ENCODE measurements at places on chromosomes 2 and 18.
A peak's percentile ranks its signal among the peaks of the same experiment; 100 is the strongest.

GRCh38 chr2:10448576-10449485, 704 bp upstream of the ODC1 start:
- DNase-seq, result peak; percentile 95

DNA sequence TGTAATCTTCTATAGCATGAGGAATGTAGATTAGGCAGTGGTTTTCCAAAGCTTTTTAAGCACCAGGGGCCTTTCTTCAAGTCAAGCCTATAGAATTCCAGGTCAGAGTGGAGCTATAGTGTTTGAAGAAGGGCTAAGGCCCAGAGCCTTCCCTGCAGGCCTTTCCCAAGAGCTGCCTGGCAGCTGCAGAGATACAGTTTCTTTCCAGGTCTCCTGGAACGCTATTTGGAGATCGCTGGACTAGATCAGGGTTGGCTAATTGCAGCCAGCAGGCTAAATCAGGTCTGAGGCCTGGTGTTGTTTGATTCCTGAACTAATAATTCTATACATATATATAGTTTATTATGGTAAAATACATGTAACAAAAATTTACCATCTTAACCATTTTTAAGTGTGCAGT, 319.0 kb upstream of the SPRED2 start:
- no peak for DNase-seq

- no peak for DNase-seq
Measured at GRCh38 chr2:203804764-203805485, 62.6 kb upstream of the CTLA4 start.

DNA sequence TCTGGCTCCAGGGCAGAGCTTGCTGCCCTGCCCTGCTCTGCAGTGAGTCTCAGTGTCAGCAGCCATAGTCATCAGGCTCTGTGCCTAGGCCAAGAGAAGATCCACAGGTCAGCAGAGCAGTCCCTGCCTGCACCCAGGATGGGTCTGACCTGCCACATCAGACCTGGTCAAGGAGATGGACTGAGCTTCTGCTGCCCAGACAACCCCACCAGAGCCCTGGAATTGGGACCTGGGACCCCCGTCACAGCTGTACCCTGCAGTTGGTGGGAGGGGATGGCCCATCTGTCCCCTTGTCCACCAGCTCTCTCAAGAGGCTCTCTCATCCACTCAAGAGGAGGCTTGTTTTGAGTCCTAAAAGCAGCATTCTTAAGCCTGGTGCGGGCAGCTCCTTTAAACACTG, 142.6 kb downstream of the TFCP2L1 start:
- no peak for DNase-seq

DNA sequence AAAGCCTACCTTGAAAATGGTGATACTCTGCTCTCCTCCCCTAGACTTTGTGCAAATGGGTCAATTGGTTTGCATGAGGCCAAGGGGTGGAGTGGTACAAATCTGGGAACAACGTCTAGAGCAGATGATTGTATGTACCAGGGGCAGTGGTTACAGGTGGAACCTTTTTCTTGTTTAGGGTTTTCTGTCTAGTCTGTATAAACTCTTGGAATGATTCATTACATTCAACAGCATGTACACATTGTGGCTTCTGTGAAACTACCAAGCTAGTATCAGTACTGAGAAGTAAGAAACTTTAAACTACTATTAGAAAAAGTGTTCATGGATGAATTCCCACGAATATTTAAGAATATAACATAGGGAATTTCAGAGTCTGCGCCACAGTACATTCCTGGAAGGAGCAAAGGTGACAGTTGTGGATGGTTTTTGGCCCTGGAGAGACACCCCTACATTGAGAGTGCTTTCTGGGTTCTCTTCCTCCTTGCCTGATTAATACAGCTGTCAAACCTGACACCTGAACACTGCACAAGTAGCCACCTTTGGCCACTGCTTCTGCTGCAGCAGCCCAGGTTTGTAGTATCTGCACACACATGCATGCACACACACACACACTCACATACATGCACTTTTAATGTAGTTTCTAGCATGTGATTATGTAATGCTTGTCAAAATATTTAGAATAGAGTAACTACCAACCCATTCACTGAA, 30.0 kb downstream of the CFAP221 start:
- DNase-seq, result no peak

DNA sequence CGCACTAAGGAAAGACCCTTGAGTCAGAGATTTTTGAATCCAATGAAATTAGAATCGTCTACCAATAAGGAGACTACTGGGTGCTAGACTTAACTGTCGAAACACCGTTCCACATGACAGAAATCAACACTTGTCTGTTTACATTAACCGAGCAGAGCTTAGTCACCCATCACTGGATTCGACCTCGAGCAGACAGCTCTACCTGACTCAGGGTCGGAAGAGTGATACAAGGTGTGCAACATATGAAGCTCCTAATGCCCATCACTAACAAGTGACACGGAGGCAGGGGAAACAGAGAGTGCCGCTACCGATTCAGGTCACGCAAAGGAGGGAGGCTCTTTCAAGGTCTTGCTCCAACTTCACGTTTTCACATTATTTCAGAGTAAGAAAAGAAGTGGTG, 54.2 kb upstream of the FZD5 start:
- DNase-seq, result no peak

DNA sequence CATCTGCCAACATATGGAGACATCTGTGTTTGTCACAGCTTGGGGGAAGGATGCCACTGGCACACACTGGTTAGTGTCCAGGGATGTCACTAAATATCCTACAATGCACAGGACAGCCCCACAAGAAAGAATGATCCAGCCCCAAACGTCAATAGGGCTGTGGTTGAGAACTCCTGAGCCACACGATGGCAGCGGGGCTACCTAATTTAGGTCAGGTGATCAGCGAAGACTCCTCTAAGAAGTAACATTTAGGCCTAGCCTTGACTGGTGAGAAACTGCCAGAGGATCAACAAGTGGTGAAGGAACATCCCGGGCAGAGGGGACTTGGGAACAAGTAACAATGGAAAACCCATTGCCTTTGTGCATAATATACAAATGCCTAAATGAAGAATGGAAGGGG, 5.0 kb upstream of the TGIF1 start:
- DNase-seq, result no peak

DNA sequence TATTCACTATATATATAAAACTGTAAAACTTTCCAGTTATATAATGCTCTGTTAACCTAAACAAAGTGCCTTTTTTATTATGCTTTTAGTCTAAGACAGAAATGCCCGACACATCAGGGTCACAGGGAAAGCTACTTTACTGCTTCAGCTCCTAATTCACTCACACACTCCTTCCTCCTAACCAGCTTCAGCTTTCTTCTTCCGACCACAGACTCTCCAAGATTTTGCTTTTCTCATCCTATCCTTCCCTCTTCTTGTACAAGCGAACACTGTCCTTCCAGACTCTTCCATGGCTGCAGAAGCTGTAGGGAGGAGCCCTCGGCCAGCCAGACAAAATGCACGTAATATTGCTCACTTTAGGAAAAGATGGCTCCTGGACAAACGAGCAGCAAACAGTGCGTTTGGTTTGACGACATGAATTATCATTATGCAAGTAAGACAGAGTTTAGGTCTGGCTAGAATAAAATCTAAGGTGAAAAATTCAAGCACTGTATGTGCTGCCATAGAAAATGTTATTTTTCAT, 47.5 kb upstream of the HNRNPA3 start:
- DNase-seq, result no peak

GRCh38 chr2:11598228-11598731, 64.4 kb downstream of the GREB1 start:
- no peak for DNase-seq

GRCh38 chr18:69757733-69758132, 189.9 kb downstream of the CD226 start:
- no peak for DNase-seq

DNA sequence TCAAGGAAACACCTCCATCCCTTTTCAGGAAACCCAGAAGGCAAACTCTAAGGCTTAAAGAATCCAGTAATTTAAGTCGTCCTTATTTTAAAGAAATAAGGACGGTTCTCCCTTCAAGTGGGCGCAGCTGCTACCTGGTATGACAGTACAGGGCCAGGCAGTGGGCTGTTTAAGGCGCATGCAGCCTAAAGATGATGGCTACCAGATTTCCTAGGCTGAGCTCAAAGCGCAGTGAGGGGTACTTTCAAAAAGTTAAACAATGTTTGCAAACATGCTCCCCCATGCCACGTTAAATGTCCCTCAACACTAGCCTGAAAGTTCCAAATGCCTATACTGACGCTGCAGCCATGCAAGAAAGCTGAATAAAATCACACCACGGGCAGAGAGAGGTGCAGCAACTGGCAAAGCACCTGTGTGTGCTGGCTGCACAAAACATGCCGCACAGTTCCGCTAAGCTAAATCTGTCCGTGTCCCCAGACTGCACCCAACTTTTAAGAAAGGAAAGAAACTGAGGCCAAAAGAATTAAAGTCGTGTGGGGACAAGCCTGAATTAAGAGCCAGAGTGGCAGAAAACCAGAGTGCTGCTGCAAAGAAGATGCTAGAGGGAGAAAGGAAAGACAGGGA, 583 bp downstream of the HIBCH start:
- peak; percentile 22 for DNase-seq

GRCh38 chr2:98505311-98505808, 60.7 kb downstream of the INPP4A start:
- DNase-seq, result peak; percentile 46

- DNase-seq, result no peak
Measured at GRCh38 chr18:62925031-62925688, 209.8 kb downstream of the PHLPP1 start.

- no peak for DNase-seq
Measured at GRCh38 chr18:54147439-54147838, 77.0 kb downstream of the MBD2 start.

Data from CD4-positive, alpha-beta T cell treated with Interleukin-2 at 100 ng/mL for 4 hours (primary cell).